Vagina (tissue), 2 donors: ENCODE measurements at places on chromosomes 2 and 18. TPM values are rescaled to one million over a fixed set of nuclear protein-coding genes. Genes with fewer than 3 reads are reported as not detected.

DNA sequence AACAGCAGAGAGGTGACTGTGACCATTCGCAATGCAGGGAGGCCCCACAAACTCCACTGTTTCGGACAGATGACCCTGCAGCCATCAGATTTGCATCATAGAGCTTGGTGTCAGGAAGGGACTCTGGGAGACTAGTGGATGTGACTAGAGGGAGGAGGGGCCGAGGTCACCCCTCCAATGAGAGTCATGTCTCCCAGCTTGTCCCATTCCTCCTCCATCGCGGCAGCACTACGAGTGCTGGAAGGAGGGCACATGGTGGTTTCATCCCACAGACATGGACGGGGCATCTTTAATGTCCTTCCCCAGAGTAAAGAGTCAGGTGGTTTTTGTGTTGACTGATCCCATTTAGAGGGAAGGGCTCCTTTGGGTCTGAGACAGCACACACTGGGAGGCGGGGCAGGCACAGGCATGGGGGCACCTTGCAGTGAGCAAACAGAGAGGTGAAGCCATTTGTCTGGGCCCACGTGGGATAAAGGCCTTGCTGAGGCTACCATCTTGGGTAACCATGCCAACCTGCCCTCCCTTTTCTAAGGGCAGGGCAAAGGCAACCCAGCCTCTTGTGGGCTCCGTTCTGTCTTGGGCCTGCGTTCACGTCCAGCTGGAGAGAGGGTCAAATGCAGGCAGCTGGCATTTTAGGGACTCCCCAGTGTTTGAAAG, 208.1 kb downstream of the ASB1 start:
- DNase-seq: no peak

GRCh38 chr2:233021771-233022170, 8.7 kb upstream of the NGEF start:
- DNase-seq: no peak

DNA sequence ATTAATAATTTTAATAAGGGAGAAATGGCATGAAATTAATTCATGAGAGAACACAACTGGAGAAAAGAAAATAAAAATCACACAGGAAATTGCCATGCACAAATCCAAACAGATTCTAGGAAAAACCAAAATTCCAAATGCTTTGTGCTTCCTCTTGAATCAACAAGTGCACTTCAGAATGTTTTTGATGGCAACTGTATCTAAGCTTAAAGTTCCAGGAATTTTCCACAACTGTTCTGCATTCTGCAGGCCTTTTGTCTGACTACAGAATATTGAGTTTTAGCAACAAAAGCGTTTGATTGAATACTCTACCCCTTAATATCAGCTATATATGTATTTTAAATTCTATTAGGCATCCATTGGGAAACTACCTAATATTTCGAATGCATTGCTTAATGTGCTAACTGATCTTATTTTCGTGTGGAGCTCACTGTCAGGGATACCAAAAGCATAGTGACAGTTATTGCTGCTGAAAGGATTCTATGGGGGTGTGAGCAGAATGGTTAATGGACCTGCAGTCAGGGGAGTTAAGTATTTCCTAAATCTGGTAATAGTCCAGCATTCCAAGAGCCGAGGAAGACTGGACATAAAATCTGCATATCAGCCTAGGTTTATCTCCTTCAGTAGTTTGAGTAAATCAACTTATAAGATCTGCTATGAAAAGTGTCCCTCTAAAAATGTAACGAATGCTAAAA, 482.7 kb upstream of the POU3F3 start:
- DNase-seq: no peak

Gene CCL20
- total RNA-seq: not detected

- no peak for DNase-seq
Measured at GRCh38 chr18:48835119-48835518, 115.6 kb downstream of the SMAD7 start.

Gene CABLES1
- 39.3 TPM for total RNA-seq

DNA sequence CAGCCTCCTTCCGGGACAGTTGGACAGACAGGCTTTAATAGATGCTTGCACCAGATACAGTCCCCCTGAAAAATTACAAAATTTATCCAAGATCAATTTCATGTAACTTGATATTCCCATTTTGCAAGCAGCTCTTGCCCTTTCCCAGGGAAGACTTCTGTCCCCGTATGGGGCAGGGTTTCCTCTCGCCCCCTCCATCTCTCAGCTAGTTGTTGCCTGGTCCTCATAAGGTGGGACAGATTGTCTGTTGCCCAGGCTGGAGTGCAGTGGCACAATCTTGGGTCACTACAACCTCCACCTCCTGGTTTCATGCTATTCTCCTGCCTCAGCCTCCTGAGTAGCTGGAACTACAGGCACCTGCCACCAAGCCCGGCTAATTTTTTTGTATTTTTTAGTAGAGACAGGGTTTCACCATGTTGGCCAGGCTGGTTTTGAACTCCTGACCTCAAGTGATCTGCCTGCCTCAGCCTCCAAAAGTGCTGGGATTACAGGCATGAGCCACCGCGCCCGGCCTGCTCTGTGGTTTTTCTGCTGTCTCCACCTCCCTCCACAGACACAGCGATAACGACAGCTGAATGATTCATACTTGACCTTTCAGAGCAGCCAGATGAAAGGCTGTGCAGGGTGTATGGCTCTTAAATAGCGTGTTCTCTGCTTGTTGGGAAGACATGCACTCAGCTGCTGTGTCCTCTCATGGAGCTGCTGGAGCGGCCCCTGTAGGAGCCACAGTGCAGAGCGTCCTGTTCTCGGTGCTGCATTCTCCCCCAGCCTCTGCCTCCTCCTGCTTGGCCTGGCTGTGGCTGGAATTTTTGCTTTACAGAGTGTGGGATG, 61.4 kb downstream of the TTC39C start:
- peak; percentile 96 for DNase-seq

Gene MARCHF4
- not detected for total RNA-seq

Gene CTAGE1
- total RNA-seq: not detected

GRCh38 chr2:47660168-47660567, 122.8 kb upstream of the MSH6 start:
- DNase-seq: no peak

GRCh38 chr18:48803951-48804855, 146.6 kb downstream of the SMAD7 start:
- DNase-seq: no peak

- no peak for DNase-seq
Measured at GRCh38 chr2:106272216-106272807, 78.2 kb upstream of the UXS1 start.

GRCh38 chr18:3107740-3108151, 94.8 kb upstream of the LPIN2 start:
- no peak for DNase-seq

DNA sequence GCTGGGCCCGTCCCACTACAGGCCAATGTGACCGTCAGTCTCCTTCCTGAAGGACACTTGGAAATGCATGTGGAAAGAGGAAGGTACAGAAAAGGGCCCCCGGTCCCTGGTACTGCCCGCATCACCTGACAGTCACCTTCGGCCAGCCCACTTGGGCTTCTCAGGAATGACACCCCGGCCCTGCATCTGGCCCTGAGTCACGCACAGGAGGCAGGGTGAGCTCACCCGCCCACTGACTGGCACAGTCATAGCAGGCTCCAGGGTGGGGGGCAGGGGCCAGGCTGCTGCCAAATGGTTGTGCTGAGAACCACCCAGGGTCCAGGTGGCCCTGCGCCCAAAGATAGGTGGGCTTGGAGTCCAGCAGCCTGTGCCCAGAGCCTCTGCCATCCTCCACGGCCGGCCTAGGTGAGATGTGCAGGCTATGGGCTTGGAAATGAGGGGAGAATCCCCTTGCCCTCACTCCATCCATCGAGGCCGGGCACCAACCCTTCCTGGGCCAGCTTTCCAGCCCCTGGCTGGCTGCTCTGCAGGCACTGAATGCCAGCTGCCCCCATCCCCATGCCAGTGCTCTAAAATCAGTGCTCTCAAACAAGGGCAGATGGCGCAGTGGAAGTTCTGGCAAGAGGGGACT, 14.1 kb downstream of the EMX1 start:
- no peak for DNase-seq

DNA sequence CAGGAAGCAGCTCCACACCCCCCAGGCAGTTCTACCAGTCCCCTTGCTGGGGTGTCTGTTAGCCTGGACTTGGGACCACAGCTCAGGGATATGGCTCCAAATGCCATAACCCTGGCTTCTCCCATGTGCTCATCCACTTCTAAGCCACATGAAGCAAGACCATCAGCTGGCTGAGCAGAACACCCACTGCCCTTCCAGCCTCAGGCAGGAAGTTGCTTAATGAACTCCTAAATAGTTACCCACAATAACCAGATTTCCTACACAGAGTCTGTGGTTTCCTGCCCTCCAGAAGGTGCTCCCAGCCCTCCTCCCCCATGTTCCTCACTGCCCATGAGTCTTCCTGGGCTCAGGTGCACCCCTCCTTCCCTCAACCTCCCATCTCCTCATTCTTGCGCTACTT, 98.3 kb upstream of the EPC2 start:
- DNase-seq: no peak

Gene IL36G
- not detected for total RNA-seq

Gene TCF7L1
- total RNA-seq: 8.3 TPM

GRCh38 chr18:22711192-22711685, 221.9 kb upstream of the RBBP8 start:
- no peak for DNase-seq

- DNase-seq: no peak
Measured at GRCh38 chr2:234643407-234643806, 146.5 kb upstream of the ARL4C start.

- no peak for DNase-seq
Measured at GRCh38 chr18:24160086-24160485, 21.2 kb downstream of the CABYR start.

Gene SNTG2
- 11.8 TPM for total RNA-seq

GRCh38 chr2:88027697-88028389, 11.5 kb upstream of the RNU2-63P start:
- no peak for DNase-seq

GRCh38 chr2:207833251-207833751, 63.6 kb upstream of the FZD5 start:
- DNase-seq: no peak

DNA sequence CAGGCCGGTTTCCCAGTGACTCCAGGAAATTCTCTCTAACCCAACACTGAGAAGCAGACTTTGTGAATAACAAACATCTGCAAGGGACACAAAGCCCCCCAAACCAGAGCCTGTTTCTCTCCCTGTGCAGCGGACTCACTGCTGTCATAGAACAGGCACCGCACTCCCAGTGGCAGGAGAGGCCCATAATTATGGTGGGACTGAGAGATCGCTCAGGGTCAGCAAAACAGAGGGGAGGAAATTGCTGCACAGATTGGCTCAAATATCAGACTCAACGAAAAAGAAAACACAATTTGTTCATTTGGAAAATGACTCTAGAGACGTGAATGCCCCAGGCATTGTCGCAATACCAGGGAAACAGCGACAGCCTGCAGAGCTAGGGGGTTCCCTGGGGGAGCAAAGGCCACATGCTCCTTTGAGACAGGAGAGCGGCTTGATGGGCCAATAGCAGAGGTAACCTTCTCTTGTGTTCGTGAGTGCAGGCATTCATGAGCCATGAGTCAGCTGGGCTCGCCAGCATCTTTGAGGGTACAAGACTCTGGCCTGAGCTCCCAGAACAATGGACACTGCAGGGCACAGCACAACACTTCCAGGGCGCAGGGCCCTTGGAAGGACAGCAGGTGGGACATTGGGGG, 143.3 kb upstream of the KLHL29 start:
- DNase-seq: no peak

DNA sequence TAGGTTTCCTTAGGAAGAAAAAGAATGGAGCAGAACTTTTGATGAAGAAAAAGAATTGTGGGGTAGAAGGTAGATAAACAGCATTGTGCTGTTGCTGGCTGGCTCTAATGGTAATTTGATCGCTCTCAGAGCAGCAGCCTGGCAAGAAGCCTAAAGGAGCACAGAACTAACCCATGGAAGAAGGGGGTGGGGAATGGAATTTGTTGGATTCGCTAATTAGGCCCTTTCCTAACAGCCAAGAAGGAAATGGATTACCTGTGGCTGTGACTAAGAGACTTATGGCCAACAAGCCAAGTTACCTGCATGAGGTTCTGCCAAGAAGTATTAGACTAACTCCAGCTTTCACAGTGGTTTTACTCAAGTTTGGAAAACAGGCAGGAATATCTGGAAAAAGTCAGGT, 210.6 kb downstream of the IKZF2 start:
- no peak for DNase-seq
